ENCODE measurements at places on chromosomes 7 and 10.

- DNase-seq = no peak
Measured at GRCh38 chr10:91820144-91820543, 21.9 kb downstream of the TNKS2 start.

GRCh38 chr10:56679578-56679977, 318.5 kb upstream of the ZWINT start:
- DNase-seq = no peak

- DNase-seq = no peak
Measured at GRCh38 chr7:27955596-27955995, 215.6 kb downstream of the TAX1BP1 start.

DNA sequence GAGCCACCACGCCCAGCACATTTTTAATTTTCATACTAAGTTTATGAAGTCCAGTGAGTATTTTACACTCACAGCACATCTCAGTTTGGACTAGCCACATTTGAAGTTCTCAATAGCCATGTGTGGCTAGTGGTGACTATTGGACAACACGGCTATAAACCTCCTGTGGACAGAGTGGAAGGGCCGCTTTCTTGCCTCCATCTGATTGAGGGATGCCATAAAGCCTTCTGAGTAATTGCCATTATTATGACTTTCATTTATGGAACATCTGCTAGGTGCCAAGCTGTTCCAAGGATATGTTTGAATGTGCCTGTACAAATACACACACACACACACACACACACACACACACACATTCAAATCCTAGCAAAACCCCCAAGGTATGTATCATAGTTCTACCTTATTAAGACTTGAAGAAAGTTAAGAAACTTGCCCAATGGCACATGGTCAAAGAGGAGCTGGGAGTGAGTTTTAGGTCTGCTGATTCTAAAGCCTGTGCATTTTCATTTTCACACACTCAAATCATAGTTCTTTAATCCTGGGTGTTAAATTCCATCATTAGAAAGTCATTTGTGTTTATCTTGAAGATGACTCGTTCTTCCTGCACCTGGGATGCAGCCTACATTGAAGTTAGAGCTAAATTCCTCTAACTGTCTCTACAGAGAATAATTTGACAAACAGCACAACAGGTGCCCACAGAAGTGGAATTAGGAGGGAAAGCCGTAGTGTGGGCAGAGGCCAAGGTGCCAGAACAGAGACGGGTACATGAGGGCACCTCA, 143.3 kb downstream of the PKD1L1 start:
- no peak for DNase-seq

DNA sequence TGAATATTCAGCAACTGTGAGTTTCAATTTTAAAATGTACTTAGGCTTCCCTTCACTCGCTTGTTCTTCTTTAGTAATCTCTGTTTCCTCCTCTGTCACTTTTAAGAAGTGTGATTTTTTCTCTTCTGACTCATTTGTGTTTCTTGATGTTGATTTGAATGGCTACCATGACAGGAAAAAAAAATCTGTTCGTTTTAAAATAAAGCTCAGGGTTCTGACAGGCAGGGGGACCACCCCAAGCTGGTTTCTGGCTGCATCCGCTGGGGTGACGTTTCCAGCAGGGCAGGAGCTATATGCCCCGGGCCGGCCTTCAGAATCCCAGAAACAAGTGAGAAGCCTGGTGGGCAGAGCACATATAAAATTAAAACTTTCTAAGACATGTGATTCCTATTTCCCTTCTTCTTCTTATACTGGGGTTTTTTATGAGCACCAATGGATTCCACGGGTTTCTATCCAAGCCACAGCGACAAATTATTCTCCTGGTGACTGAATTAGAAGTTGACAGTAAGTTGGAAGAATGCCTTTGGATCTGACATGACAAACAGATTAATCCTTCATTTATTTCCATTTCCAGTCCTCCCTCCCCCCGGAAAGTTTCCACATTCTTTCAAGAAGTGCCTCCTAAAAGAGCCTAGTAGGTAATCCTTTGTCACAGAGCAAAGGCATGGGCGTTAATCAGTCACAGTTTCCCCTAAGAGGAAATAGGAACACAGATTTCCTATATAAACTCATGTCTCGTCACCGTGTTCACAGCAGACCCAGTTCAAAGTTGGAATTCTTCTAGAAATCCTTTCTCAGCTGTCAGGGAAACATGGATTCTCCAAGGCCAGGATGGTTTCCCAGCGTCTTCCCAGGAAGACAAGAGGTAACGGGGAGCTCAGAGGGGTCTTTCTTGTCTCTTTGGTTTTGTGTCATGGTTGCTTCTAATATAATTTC, 79.9 kb downstream of the PTPRE start:
- no peak for DNase-seq

DNA sequence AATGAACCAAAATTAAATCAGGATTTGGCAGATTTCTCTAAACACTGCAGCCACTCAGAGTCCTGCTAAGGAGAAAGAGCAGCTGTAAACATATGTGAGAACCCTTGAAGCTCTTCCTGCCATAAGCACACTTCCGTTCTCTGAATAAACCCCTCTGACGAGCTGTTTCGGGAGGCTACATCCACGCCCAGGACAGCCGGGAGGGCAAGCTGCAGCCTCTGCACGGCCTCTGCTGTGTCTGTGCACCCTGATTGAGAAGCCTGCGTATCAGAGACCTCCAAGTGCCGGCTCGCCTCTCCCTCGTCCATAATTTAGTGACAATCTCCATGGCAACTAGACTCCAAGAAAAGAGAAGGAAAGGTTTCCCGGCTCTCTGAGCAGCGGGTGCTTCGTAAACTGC, 114.4 kb downstream of the PTPRN2 start:
- no peak for DNase-seq

DNA sequence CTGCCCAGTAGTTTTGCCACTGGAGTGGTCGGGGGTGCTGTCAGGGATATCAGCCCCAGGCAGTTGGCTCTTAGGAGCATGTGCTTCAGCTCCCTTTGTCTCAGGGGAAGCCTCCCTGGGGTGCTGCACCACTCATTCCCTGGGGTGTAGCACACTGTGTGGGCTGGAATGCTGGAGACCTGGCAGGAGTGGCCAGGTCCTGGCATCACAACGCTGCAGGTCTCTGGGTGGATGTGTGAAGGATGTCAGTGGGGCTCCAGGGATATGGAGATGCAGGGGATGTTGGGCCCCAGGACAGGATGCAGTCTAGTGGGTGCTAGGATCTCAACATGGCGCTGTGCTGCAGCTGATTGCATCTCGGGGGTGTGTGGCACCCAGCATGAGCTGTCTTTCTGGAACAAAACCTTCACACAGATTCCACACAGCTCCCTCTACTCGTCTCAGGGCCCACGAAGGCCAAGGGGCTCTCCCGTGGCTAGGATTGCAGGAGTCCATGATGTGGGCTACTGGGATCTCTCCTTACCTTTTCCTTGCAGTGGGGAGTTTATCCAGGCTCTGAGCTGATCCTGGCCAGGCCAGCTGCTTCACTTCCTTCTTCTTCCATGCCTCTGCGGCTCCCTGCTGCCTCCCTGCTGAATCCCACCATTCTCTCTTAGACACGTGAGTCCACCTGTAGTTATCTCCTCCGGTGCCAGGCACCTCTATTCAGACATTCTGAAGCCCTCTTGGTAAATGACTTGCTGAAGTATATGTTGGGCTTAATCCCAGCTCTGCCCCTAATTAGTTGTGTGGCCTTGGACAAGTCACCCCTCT, 295.1 kb downstream of the RPS24 start:
- no peak for DNase-seq

DNA sequence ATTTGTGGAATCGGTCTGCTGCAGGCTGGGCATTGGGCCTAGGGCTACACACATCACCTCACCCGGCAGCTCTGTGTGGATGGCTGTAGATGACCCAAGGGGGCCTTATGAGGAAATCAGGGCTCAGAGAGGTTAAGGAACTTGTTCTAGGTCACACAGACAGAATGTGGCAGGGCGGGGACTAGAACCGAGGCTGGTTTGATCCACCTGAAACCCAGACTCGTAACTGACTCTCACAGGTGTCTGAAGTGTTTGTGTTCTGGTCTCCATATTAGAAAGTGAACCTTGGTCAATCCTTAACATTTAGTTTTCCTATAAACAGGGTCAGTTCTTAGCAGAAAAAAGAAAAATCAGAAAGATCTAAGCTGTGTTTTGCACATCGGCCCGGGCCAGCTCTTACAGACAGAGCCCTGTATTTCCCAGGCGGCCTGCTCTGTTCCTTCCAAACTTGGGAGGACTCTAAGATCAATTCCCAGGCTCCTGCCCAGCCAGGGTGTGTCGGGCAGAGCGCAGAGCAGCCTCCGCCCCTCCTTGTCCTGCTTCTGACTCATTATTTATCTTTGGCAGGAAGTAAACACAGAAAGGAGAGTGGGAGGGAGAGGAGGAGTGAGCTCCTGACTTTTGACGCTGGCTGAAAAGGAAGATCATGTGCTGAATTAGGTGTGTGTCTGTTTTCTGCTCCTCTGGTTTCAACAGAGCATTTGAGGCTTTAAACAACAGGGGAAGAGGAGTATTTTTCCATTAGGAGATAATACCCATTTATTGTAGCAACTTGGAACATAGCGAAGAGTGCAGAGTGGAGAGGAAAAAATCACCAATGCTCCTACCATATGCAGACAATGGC, 74.1 kb downstream of the TACC2 start:
- DNase-seq = no peak

GRCh38 chr10:62815381-62816075, 638 bp downstream of the EGR2 start:
- peak; percentile 14 for DNase-seq

GRCh38 chr7:46972205-46972604, 609.7 kb downstream of the TNS3 start:
- no peak for DNase-seq
